ENCODE measurements at places on chromosomes 12 and 14. TPM values are rescaled to one million over a fixed set of nuclear protein-coding genes. Genes with fewer than 3 reads are reported as not detected.

Gene C12orf50
- total RNA-seq: not detected

Gene KRT71
- not detected for total RNA-seq

GRCh38 chr14:25134184-25134583 lies 84.2 kb upstream of the STXBP6 start:
- DNase-seq: no peak

DNA sequence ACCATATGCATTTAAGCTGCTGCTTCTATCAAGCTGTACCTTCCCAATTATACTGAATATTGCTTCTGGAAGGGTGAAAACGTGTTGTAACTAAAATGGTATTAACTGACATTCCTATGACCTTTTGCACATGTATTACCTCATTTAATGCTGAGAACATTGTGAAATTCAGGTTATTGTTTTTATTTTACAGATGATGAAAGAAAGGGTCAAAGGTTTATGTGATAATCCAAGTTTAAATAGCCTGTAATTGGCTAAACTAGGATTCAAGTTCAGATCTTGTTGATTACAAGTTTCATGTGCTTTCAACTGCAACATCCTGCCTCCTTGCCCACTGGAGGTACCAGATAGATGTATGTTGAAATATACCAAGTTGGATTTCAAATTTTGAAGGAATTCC lies 433.3 kb upstream of the PRICKLE1 start:
- no peak for DNase-seq

GRCh38 chr14:98692832-98693231 lies 579.2 kb downstream of the BCL11B start:
- no peak for DNase-seq

Gene FAM222A
- 0.34 TPM for total RNA-seq

Gene TMEM229B
- 0.88 TPM for total RNA-seq

DNA sequence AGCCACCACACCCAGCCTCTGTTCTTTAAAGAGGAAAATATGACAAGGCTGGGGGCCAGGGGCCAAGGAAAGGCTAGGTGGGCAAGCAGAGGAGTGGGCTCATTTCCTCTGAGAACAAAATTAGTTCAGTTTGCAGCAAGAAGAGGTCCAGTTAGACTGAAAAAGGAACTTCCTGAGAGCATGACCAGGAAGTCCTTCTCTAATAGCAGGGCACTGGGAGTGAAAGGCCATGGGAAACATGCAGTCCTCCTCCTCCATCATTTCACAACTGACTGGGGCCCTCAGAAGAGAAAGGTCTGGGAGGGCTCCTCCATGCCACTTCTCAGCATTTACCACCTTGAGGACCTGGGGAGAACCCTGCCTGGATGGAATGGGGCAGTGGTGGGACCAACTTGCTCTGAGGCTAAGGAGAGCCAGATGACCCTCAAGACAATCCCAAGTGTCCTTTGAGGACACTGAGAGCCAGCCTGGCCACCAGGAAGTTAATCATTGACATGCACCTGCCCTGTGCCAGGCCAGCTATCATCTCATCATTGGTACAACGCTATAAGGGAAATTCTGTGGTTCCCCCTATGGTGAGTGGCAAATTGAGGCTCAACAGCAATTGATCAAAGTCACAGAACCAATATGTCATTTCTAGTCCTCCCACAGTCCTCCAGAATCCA lies 2.0 kb downstream of the AQP2 start:
- no peak for DNase-seq

DNA sequence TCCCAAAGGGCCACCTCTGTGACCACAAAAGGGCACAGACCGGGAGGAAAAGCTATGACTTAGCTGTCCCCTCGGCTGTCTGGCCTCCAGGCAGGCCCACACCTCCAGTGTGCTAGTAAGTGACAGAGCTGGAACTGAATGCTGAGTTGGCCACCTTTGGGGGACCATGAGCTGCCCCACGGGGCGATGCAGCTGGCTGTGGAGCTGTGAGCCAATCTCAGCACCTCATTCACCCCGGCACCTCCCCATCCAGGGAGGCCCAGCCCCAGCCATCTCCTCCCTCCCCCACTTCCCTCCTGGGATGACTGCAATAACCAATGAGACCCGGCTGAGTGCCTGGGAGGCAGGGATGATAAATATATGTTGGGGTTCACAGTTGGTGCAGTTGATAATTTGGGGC lies 12.2 kb upstream of the TESC start:
- DNase-seq: no peak

Gene TAS2R13
- total RNA-seq: 3.8 TPM

DNA sequence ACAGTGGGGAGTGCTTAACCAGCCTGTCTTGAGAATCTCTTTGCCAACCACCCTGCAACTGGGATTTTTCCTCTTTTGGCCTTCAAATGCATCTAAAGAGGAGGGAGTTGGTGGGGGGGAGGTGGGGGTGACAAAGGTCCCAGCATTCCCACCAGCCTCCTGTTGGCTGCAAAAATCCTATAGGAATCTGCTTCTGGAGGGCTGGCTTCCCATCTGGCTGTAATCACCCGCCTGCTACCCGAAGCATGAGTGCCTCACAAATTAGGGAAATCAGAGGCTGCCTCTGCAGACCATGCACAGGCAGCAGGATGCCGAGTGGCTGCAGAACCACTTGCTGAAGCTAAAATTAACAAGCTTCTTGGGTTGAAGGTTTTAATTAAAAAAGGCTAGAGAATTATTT lies 73.9 kb upstream of the WSCD2 start:
- no peak for DNase-seq

DNA sequence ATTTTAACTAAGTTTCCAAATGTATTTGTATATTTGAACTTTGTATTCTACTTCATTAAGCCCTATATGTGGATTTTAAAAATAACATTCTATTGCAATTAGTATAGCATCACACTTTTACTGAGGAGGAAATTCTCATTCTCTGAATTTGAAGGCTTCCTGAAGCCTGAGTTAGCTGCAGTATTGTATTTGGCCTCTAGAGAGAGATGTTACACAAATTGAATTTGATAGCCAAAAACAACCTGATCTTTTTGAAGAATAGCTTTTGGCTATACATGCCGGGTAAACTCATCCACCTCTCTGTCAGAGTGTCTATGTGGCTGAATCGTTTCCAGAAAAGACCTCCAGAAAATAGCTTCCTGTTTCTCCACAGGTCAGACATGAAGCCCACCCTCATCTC lies 316.5 kb upstream of the OR4E1 start:
- DNase-seq: no peak

Gene HCAR3
- total RNA-seq: not detected

Gene INHBC
- not detected for total RNA-seq

Gene GPRC5D
- total RNA-seq: not detected

Gene DDIT3
- 2.3 TPM for total RNA-seq

DNA sequence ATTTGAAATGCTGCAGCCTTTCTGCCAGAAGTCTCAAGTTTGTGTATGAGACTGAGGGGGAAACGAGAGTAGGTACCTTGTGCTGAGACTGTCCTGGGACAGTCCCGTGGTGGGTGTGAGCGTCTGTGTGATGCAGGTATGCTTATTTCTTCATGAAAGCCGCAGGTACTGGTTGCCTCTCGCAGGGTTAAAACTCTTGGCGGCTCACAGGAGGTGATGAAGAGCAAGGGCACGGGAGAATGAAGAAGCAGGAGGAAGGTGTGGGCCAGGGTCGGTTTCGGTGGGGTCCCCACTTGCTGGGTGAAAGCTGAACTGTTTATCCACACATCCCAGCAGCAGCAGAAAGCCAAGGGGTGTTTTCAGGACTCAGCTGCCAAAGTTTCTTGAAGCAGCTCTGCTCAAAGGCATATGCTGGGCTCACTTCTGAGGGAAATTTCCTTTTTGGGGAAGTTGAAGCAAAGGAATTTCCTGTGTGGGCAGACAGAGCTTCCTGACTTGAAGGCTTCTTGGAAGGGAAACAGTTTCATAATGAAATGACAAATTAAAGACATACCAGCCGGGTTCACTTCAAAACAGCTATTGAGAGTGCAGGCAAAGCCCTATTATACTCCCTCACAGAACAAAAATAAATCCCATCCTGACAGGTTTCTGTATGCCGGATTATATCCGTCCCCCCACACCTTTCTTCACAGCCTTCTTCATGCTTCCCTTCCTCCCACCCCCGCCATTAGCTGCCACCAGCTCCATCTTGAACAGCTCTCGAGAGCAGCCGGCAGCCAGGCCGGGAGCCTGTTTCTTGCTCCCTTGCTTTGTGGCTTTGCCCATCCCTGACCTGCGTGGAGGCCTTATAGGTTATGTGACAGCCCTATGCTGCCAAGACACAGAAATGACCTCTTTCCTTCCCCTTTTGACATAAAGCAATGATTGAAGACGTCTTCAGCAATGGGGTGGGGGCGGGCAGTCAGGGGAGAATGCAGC lies 116.6 kb downstream of the ETV6 start:
- DNase-seq: peak; percentile 47

Gene ST8SIA1
- 11.2 TPM for total RNA-seq

DNA sequence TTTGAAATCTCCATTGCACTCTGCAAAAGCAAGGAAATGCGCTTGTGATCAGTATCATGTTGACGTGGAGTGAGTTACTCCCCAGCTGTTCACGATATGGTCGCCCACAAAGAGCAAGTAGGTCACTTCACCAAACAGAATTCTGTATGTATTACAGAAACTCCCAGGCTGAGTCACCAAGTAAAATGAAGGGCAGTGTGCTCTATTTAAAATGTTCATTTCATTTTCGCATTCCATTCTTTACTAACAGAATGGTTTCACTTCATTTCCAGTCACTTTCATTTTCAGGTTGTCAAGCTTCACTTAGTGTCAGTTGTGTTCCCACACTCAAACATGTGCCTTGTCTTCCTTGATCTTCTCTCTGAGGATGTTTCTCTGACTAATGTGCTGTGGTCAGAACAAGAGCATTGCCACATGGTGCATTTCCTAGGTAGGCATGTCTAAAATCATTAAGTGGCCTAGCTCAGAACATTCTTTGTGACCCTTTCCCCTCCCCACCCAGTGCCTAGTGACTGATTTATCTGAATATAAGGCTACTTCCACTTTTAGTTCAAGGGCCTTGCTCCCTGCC lies 391.2 kb downstream of the RAD51B start:
- DNase-seq: no peak

- DNase-seq: no peak
These were observed 11.9 kb downstream of the FGF6 start for GRCh38 chr12:4433745-4434058.

- no peak for DNase-seq
These were observed 18.6 kb downstream of the JAG2 start for GRCh38 chr14:105150026-105150367.

Gene PLA2G1B
- not detected for total RNA-seq

- no peak for DNase-seq
These were observed 4.1 kb downstream of the NFYB start for GRCh38 chr12:104133866-104134265.

DNA sequence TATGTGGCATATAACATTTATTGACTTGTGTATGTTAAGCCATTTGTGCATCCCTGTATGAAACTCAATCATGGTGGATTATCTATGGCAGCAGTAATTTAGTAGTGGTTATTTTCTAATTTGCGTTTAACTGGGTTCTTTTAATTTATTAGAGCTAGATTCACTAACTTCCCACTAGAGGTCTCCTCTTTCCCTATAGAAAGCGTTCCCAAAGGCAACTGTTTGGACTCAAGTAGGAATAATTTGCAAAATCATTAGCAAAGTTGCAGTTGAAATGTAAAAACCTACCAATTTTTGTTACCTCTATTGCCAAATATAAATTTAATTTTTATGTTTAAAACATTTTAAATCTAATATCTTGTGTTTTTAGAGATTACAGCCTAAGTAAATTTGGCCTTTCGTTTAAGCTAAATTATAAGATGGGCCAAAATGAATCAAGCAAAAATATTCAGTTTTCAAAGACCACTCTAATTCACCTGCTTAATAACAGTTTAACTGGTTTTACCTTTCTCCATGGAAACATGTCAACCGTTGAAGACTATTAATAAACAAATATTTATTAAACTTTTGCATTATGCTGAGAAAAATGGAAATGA lies 6.0 kb downstream of the DMAC2L start:
- DNase-seq: no peak

- DNase-seq: no peak
These were observed 92.5 kb downstream of the BBS10 start for GRCh38 chr12:76255692-76256091.

Gene FGF6
- total RNA-seq: not detected

Gene ASPG
- total RNA-seq: 0.41 TPM

Gene LMO3
- 20.9 TPM for total RNA-seq

Gene POP5
- 32.2 TPM for total RNA-seq

Gene IFI27L1
- total RNA-seq: 32.8 TPM

GRCh38 chr12:13275241-13276085 lies 78.9 kb downstream of the EMP1 start:
- no peak for DNase-seq

DNA sequence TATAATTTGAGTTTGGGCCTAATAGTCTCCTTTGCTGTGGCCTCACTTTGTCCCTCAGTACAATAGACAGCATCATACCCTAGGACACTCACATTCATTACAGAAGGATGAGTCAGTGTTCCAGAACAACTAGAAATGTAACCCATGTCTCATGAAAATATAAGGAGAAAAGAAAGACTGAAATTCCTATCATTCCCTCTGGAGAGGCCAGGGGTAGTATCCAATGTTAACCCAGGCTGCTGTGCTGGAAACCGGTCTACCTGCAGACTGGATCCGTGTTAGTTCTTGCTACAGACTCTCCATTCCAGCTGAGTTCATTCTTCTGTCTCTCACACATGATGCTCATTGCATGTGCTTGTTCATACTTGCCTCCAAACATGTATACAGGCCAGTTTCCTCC lies 75.8 kb upstream of the HOXC13 start:
- no peak for DNase-seq

Gene CACNA2D4
- 4.0 TPM for total RNA-seq

Gene SERPINA6
- not detected for total RNA-seq

Gene AJUBA
- total RNA-seq: 51.7 TPM

Gene DNAJC22
- total RNA-seq: not detected

- DNase-seq: no peak
These were observed 107.5 kb downstream of the SPTSSA start for GRCh38 chr14:34354556-34354955.

- DNase-seq: peak; percentile 61
These were observed 323 bp downstream of the VTI1B start for GRCh38 chr14:67674139-67674479.

Gene USP44
- total RNA-seq: 4.4 TPM

Measured in uterus (tissue), 4 donors.